ENCODE measurements at places on chromosomes 16 and 17.

GRCh38 chr16:57533431-57534336 is 2.7 kb downstream of the CCDC102A start:
- no peak for DNase-seq

GRCh38 chr17:41892021-41892376 is 26.8 kb downstream of the ACLY start:
- DNase-seq, result no peak

DNA sequence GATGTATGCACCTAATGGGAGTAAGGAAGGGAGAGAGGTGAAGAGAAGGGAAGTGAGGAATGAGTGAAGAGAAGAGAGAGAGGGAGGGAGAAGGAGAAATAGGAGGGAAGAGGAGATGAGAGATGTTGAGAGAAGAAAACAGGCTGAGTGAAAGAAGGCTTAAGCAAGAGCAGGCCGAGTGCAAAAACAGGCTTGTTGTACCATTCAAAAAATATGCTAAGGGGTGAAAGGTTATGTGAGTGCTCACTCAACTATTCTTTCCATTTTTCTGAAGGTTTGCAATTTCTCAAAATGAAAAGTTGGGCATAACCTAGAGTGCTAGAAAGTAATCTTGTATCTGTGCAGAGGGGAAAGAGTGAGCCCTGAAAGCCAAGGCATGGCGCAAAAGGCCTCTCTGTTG is 22.9 kb downstream of the RPGRIP1L start:
- DNase-seq, result no peak

GRCh38 chr16:87678618-87679017 is 76.3 kb downstream of the JPH3 start:
- no peak for DNase-seq

GRCh38 chr16:86693033-86693432 is 114.7 kb downstream of the FOXL1 start:
- DNase-seq, result no peak

Data from activated naive CD4-positive, alpha-beta T cell (primary cell).